Lower leg skin (tissue), 4 donors: ENCODE measurements at places on chromosomes 4 and X. TPM values are rescaled to one million over a fixed set of nuclear protein-coding genes. Genes with fewer than 3 reads are reported as not detected.

The MAGEA4 gene
- total RNA-seq: not detected

The EREG gene
- 36.5 TPM for total RNA-seq

DNA sequence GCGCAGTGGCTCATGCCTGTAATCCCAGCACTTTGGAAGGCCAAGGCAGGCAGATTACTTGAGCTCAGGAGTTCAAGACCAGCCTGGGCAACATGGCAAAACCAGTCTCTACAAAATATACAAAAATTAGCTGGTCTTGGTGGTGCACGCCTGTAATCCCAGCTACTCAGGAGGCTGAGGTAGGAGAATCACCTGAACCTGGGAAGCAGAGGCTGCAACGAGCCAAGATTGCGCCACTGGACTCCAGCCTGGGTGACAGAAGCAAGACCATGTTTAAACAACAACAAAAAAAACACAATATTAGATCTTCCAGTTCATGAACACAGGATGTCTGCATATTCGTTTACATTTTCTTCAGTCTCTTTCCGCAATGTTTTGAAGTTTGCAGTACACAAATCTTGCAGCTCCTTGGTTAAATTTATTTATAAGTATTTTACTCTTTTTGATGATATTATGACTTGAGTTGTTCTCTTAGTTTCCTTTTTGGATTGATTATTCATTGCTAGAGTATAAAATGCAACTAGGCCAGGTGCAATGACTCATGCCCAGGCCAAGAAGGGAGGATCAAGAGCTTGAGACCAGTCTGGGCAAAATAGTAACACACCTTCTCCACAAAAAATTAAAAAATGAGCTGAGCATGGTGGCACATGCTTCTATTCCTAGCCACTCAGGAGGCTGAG lies 30.4 kb upstream of the ABCG2 start:
- no peak for DNase-seq

- DNase-seq: no peak
Measured at GRCh38 chr4:3261411-3262207, 12.7 kb downstream of the MSANTD1 start.
